Germinal center (tissue), 1 donor: ENCODE measurements at places on chromosomes 7 and 10.
A peak's percentile ranks its signal among the peaks of the same experiment; 100 is the strongest.

DNA sequence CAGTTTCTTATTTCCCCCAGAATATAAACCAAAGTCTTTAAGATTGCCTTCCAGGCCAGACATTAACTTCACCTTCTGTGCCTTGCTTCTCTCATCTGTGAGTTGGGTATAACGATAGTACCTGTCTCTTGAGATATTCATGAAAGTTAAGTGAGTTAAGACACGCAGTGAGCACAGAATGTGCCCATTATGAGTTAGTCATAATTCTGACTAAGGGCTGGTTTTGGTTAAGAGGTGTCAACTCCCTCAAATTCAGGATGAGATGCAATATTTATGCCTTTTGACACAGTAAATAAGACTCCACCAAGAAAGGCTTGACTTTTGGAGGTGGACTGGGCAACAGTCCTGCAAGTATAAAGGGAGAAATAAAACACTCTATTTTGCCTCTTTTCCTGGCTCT, 528.7 kb upstream of the IGFBP3 start:
- no peak for DNase-seq

DNA sequence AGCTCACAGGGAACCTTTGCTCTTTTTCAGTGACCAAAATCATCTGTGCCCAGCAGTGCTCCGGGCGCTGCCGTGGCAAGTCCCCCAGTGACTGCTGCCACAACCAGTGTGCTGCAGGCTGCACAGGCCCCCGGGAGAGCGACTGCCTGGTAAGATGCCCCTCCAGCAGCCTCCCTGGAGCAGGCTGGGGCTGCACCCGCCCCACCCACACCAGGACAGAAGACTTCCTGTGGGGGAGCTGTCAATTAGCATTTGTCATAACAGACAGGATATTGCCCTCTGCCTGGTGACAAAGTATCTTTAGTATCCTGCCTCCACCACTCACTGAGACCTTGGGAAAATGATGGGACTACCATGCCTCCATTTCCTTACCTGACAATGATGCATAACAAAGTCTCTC, 133.7 kb downstream of the EGFR start:
- DNase-seq = no peak

DNA sequence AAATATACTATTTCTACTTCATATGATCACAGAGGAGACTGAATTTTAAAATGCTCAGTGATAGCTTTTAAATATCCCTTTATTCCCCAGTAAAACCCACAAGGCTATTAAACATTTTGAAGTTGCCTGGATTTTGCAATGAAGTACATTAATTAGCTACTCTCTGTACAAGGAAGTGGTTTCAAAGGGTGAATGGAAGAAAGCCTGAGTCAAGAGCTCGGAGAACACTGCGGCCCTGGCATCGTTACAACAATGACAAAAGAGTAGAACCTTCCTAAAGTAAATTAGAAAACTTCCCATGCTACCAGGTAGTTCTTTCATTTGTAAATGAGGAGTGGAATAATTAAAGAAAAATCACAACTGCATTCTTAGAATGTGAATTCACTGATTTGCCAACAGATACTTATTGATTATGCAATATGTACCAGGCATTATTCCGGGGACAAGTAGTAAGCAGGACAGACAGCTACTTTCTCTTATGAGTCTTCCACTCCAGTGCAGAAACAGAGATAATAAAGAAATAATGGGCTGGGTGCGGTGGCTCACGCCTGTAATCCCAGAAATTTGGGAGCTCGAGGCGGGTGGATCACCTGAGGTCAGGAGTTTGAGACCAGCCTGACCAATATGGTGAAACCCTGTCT, 63.0 kb downstream of the ZNF22 start:
- DNase-seq = no peak

DNA sequence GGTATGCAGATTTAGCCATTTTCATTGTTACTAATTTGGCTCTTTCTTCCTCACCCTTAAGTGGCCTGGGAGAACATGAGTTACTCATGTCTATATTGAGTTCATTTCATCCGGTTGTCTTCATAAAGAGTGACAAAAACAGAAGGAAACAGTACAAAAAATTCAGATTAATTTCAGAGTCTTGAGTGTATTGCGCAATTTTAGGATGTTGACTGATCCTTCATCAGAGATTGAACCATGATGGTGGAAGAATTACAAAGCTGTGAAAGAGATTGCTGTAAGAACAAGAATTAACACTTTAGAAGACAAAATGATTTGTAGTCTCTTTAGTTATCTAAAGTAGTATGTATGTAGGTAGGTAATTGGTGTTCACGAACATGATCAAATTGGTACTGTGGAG, 194.0 kb upstream of the PPP1R3A start:
- DNase-seq = no peak

DNA sequence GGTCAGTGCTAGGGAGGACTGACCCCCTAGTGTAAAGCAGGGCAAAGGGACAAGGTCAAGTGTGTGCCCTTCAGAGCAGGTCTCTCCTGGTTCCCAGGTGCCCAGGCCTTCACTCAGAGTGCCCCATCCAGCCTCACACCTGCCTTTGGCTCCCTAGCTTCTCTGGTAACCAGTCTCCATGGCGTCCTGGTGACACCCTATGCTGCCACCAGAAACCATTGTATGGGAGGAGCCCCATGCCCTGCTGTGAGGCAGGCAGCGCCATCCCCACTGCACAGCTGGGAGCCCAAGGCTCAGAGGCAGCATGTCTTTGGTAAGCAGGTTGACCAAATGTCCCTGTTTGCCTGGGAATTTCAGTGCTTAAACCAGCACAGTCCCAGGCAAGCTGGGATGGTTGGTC, 33.1 kb upstream of the HMX3 start:
- DNase-seq = no peak

- no peak for DNase-seq
Observed at GRCh38 chr7:37674531-37674930, 9.0 kb upstream of the GPR141 start.

DNA sequence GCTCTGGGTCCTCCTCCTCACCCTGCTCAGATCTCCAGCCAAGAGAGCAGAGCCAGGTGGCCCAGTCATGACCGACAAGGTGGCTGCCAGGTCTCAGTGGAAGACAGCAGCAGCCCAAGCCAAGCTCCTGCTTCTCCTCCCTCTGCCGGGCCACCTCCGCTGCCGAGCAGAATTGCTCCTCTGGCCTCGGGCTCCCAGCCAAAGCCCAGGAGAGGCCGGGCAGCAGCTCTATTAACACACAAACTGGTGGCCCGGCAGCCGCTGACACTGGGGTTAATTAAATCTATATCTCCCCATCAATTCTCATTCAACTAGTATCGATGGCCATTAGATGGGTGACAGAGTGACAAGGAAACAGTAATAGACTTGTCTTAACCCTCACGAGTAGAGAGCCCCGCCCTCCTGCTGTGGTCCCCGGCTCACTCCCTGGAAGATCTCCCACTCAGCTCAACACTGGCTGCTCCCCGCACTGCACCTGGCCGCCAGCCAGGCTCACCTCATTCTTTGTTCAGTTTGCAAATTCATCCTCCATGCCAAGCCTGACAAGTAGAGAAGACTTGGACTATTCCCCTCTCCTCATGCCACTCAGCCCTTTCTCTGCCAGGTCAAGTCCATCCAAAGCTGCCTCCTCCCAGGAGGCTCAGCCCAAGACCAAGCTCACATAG, 74.1 kb upstream of the UNC5B start:
- no peak for DNase-seq

DNA sequence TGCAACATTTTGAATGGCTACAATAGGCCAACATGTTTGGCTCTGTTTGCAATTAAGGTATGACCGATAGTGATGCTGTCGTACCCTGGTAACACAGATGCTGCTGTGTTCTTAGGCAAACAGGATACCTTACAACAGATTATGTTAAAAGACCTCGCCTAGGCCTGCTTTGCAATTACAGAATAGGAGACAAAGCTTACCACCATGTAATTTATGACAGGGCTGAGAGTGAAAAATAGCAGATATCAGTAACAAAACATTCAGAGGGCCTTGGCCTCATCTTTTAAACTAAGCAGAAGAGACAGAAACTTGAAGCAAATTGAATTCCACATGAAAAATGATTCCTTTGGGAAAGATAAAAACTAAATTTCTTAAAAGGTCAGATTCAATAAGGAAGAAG, 29.4 kb upstream of the ABLIM1 start:
- DNase-seq = no peak

GRCh38 chr7:13801669-13802068, 187.8 kb downstream of the ETV1 start:
- DNase-seq = no peak

GRCh38 chr7:27553273-27553672, 109.4 kb downstream of the HIBADH start:
- DNase-seq = no peak

DNA sequence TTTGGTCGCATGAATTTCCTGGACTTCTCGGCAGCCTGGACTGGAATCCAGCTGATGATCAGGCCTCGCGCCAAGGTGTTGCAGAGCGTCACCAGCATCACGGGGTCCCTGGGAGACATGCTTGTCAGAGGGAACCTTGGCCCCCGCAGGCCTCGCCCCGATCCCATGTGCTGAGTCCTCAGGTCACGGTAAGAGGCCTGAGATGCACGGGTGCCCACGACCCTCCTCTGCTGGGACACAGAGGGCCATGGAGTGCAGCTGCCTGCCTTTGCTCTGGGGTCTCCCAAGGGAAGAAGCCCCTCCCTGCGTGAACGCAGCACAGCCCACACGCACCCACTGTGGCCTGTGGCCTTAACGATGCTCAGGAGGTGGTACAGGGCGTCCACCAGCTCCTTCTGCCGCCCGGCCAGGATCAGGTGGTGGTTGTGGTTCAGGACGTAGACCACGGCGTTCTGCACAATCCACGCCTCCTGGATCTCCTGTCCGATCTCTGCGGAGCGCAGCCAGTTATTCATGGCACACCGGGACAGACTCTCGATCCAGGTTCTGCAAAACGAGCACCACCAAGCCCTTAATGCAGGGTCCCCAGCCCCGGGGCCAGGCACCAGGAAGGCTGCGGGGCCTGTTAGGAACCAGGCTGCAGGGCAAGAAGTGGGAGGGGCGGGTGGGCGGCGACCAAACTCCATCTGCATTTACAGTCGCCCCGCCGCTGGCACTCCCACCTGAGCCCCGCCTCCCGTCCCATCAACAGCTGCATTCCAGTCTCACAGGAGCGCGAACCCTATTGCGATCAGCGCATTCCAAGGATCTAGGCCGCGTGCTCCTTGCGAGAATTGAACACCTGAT, 29.4 kb downstream of the CFAP46 start:
- no peak for DNase-seq

GRCh38 chr10:124904796-124905195, 37.1 kb upstream of the ZRANB1 start:
- DNase-seq = no peak

- DNase-seq = peak; percentile 58
Observed at GRCh38 chr10:128035557-128035973, 90.7 kb downstream of the MKI67 start.

DNA sequence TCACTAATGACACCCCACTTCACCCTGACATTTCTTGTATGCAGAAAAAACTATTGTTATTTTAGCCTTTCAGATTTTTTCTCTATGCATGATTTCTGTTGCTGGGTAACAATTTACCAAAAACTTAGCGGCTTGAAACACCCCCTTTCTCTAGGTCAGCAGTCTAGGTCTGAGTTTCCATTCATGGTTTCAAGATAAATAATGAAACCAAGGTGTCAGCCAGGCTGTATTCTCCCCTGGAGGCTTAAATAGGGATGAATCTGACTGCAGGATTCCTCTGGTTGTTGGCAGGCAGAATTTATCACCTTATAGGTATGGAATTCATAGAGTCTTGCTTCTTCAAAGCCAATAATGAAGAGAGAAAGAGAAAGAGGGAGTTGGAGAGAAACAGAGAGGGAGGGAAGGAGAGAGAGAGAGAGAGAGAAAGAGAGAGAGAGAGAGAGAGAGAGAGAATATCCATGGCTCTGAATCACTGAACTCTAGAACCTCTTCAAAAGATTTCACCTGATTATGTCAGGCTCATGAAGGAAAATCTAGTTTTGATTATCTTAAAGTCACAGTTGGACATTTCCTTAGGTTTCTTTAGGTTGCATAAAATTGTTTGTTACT, 1224.6 kb upstream of the LRRTM3 start:
- DNase-seq = no peak

DNA sequence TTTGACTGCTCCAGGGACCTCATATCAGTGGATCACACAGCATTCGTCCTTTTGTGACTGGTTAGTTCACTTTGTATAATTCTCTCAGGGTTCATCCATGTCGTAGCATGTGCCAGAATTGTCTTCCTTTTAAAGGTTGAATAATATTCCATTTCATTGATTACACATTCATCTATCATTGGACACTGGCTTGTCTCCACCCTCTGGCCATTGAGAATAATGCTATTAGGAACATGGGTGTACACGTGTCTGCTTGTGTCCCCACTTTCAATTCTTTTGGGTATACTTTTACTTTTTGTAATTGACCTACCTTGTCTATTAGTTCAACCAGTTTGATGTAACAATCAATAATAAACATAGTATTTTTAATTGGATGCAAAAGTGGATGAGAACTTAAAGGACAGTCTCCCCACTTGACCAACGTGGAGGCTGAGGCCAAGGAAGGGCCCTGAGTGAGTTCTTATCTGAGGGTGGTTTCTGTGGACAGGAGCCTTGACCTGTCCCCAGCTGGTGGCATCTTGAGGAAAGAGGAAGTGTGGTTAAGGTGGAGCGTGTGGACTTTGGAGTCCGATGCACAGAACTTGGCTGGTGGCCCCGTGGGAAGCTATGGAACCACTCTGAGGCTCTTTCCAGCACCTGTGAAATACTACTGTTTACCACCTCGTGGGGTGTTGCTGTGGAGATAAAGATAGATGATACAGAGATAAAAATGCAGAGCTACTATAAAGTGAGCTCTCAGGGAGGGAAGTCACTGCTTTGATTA, 16.6 kb downstream of the WDFY4 start:
- no peak for DNase-seq

DNA sequence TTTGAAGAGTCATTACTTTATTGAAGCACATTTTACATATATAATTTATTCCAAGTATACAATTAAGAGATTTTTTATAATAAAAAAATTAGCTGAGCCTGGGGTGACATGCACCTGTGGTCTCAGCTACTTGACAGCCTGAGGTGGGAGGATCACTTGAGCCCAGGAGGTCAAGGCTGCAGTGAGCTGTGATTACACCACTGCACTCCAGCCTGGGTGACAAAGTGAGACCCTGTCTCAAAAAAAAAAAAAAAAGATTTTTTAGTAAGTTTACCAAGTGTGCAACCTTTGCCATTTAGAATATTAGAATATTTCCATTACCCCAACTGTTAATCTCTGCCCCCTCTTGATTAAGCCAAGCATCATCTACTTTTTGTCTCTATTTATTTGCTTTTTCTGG, 196.0 kb downstream of the CCSER2 start:
- DNase-seq = no peak

GRCh38 chr7:2518737-2519118, 846 bp upstream of the LFNG start:
- DNase-seq = no peak

GRCh38 chr7:24304494-24305095, 20.6 kb downstream of the NPY start:
- no peak for DNase-seq

GRCh38 chr7:73921623-73922528, 60.9 kb downstream of the TMEM270 start:
- no peak for DNase-seq

- no peak for DNase-seq
Observed at GRCh38 chr7:155510975-155511701, 35.2 kb downstream of the CNPY1 start.
